Foreskin fibroblast (primary cell): ENCODE measurements at places on chromosomes 4 and X.

DNA sequence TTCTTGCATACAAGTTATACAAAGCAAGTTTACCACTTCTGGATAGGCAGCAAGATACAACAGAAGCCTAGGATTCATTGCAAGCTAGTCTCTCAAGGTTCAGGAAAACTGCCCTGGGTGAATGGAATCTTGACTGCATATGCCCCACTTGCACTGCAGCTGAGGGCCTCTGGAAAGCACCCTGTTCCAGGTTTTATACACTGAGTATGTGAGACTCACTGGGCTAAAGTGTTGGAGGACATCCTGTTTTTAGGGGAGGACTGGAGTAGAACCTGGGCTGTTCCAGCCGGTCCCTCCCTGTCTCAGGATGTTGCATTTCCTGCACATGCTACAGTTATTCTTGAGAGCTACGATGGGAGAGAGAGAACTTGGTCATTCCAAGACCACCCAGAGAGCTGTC, 168.5 kb upstream of the NUDT6 start:
- DNase-seq: no peak

GRCh38 chrX:37455381-37455780, 106.2 kb downstream of the PRRG1 start:
- DNase-seq: no peak

DNA sequence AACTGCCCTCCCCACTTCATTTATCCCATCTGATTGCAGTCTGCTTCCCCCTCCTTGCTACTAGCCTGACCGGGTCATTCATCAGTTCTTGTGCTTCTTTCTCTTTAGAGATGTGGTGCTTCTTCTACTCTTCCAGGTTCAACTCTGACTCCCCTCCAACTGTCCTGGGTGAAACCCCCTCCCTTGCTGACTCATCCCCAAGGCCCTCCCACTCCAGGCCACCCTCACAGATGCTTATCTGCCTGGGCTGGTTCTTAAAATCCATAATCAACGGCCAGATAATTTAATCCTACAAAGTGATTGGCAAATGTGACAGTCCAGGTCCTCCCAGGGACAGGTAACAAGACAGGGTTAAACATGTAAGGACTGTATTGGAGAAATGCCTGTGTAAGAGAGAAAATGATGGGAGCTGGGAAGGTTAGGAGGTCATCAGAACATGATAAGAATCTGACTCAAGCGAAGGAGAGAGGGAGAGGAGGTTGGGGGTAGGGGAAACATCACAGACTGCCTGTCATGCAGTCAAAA, 182.8 kb upstream of the C1QTNF7 start:
- no peak for DNase-seq

GRCh38 chrX:44080083-44080482, 106.9 kb upstream of the NDP start:
- no peak for DNase-seq

DNA sequence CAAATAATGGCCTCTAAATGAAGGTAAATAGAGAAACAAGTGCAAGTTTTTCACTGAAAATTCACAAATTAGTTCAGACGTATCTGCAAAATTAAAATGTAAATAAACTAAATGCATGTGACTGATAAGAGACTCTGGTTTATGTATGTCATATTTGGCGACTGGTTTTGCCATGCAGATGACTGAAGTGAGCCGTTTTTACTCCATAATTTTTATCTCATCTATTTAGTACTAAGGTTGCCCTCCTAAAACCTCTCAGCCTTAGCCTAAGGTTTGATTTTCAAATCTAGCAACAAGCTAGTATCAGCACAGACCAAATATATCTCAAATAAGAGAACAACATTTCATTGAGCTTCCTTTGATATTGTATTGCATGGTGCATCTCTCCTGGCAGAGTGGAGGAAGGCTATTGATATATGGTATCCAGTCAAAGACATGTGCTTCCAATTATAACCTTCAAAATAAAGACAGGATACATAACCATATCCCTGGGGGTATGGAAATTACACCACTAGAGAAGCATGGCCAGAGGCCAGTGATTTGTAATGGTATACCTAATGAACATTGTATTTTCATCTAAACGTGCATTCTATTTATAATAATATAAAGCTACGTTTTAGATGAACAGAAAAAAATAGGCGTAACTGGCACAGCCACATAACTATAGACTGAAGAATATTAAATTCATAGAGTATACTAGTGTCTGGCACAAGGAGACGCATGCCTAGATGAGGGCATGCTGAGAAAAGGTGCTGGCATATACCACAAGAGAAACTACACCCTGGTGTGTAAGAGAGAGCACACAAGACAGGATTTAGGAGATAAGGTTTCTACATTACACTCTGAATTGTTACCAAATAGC, 392.6 kb upstream of the INTU start:
- DNase-seq: peak; percentile 20

DNA sequence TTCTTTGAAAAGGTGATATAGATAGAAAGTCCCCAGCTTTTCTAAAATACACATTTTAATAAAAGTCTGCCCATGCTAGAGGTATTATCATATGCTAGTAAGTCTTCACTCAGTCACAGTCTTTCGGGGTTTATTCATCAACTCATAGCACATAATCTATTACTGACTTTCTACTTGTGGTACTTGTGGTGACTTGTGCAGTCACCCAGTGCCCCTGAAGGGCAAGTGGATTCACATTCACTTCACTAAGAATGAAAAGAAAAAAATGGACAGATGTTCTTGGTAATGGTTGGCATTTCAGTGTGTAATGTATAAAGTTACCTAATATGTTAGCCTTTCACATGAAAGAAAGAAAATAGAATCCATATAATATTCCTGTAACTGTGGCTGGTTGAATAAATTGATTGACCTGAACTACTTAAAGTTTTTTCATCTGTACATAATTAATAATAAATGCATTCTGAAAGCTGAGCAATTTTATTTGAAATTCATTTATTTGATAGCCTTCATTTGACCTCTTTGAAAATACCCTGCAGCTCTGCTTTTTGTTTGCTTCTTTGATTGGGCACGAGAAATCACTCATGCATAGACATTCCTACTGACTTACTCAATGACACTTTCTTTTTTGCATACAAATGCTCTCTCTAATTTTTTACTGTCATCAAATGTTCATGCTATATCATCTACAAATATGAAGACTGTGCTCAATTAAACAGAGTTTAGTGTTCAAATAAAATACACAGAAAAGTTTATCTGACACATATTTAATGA, 39.5 kb upstream of the ZNF330 start:
- no peak for DNase-seq

DNA sequence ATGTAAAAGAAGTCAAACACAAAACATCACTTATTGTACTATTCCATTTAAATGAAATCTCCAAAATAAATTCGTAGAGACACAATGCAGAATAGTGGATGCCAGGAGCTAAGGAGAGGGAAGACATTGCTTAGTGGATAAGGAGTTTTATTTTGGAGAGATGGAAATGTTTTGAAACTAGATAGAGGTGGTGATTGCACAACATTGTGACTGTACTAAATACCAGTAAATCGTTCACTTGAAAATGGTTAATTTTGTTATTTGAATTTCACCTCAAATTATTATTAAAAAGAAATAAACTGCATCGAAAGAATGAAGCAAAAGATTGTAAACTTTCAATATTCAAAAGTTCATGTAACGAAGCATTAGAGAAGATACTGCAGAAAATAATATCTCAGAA, 9.7 kb upstream of the ACSL4 start:
- DNase-seq: peak; percentile 23

GRCh38 chr4:183395395-183395794, 49.0 kb upstream of the CDKN2AIP start:
- no peak for DNase-seq

DNA sequence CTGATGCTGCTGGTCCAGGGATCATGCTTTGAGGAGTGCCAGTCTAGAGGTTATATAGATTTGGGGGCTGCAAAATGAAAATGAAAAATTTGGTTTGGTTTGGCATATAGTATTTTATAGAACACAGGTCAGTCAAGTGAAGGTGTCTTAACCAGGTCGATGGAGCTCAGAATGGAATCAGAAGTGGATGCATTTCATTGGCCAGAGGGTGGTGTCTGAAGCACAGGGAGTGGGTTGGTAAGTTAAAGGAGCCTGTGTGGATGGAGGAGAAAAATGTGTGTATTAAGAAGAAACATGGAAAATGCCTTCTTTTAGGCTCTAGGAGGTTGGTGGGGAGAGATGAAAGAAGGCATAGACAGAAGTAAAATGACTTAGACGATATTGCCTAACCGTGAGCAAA, 8.6 kb downstream of the GALNT7 start:
- DNase-seq: no peak

- DNase-seq: no peak
These were observed 81.5 kb upstream of the CD99 start for GRCh38 chrX:2609431-2610238.

DNA sequence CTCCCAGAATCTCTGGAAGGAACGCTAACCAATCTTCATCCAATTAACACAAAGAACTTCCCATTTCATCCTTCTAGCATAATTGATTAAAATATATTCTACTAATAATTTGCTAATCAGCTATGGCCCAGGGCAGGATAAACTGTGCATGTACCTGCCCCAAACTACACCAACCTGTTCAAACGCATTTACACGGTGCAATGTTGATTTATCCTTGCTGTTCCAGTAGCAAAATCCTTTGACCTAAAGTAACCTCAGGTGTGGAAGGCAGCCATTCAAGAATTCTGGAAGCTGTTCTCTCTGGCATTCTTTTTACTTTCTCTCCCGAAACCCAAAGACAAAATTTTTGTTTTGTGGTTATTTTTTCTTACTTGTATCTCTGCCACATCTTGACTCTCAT, 309.4 kb downstream of the ZNF674 start:
- no peak for DNase-seq

DNA sequence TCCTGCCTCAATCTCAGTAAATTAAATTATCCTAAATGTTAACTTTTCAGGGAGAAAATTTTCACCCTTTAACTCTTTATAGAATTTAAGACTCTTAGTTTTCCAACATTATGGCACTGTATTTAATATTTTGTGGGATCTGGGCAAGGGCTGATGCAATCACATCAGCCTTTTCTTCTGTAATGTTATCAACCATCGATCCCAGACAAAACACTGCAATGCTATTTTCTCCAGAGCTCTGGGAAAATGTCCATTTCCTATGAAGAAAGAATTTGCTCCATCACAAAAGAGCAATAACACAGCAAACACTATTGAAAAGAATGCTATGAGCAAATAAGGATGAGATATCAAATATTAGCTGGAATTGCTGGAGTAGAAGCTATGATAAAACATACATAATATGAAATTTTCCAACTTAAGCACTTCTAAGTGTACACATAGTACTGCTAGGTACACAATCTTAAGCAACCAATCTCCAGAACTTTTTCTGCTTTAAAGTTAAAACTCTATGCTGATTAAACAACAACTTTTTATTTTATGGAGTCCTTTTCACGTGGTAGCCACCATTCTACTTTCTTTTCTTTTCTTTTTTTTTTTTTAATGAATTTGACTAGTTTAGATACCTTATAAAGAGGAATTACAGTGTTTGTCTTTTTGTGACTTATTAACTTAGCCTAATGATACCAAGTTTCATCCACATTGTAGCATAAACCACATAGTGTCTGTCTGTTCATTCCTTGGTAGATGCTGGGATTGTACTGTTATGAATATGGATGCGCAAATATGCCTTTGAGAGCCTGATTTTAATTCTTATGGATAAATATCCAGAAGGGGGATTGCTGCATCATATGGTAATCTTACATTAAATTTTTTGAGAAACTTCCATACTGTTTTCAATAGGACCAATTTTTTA, 43.6 kb downstream of the UGT2A3 start:
- DNase-seq: no peak

DNA sequence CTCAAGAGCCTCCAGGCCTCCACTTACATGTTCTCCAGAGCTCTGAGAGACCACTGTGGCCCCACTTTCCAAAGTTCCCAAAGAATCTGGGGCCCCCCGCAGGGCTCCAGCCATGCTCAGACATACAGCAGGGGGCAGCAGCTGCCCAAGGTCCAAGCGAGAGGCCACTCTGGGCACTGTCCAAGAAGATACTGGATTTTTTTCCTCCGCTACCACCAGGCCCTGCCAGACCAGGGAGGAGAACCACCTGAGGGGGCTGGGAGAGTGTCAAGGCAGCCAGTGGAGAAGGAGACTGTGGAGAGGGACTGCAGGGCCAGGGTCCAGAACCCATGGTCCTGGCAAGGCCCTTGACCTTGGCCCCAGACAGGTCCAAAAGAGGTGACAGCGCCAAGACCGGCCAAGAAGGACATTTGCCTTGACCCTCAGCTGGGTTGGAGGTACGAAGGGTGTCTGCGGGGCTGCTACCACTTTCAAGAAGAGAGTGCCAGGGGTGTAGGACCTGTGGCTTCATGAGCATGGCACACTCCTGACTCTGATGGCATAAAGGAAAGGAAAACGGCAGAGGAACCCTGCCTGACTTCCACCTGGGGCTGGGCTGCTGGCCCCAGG, 5.3 kb downstream of the EMD start:
- DNase-seq: no peak

- no peak for DNase-seq
These were observed 57.7 kb downstream of the NEIL3 start for GRCh38 chr4:177367336-177367735.
